ENCODE measurements at places on chromosomes 5 and 9.

GRCh38 chr5:66992547-66992946, 204.1 kb downstream of the CD180 start:
- no peak for DNase-seq

GRCh38 chr9:101601904-101602765, 7.4 kb upstream of the PPP3R2 start:
- DNase-seq: peak; percentile 50

GRCh38 chr9:91146391-91147019, 215.2 kb downstream of the AUH start:
- DNase-seq: no peak

GRCh38 chr9:131636593-131636992, 91.3 kb downstream of the PRRT1B start:
- DNase-seq: no peak

GRCh38 chr5:1118231-1118698, 6.4 kb upstream of the SLC12A7 start:
- no peak for DNase-seq

GRCh38 chr9:95266649-95267048, 50.9 kb downstream of the FANCC start:
- DNase-seq: no peak

DNA sequence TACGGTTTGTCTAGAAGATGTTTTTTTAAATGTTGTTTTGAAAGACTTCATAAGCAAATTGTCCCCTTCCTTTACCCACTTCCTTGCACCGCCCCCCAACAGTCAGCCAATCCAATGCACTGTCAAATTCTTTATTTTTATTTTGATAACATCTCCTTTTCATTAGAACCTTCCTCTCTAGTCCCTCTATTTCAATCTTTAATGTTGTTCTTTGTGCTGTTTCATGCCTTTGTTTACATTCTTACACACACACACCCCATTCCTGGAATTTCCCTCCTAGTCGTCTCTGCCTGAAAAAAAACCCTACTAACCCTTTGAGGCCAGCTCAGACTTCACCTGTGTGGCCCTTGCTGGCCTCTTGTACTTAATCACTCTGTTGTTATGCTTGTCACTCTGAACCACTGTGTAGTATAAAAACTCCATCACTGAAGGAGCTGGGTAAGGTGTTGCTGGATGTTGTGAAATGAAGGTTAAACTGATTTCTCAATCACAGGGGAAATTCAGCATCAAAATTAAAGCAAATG, 133.4 kb downstream of the UGCG start:
- no peak for DNase-seq

DNA sequence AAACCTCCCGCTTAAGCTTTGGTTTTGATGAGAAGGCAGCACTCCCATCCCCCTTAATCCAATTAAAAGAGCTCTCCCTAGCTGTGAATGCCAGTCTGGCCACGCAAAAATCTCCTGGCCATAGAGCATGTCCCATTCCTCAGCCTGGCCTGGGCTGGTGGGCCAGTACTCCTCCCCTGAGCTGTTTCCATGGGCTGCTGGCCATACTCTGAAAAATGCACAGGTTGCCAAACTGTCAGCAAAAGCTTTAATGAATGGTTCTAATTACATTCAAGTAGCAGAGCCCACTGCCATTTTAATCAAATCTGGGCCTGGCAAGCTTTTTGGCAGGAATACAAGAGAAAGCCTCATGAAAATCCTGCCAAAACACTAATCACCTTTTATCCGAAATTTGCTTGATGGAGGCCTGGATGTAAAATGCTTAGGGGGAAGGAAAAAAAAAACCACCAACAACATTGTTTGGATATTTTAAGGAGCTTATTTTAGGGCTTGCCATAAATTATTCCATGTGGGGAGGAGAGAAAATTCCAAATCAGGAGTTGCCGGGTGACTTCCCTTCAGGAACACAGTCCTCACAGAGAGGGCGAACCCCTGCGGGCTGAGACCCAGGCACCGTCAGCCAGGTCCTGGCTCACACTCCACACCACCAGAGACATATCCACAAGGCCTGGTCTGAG, 243.3 kb downstream of the SEC61B start:
- no peak for DNase-seq

DNA sequence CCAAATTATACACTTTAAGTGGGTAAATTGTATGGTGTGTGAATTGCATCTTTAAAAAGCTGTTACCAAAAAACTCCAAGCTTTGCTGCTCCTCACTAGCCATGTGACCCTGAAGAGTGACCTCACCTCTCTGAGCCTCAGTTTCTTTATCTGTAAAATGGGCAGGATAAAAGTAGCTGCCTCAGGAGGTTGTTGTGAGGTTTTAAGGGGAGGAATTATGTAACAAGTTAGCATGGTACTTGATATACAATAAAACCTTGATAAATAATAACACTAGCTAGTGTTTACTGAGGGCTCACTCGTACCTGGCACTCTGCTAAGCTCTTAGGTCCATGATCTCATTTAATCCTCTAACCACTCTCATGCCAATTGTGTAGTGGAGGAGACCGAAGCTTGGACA, 19.0 kb upstream of the PHF19 start:
- no peak for DNase-seq

GRCh38 chr5:60248901-60249300, 355.4 kb upstream of the PDE4D start:
- DNase-seq: no peak

GRCh38 chr5:84272771-84273516, 111.7 kb downstream of the EDIL3 start:
- DNase-seq: no peak

DNA sequence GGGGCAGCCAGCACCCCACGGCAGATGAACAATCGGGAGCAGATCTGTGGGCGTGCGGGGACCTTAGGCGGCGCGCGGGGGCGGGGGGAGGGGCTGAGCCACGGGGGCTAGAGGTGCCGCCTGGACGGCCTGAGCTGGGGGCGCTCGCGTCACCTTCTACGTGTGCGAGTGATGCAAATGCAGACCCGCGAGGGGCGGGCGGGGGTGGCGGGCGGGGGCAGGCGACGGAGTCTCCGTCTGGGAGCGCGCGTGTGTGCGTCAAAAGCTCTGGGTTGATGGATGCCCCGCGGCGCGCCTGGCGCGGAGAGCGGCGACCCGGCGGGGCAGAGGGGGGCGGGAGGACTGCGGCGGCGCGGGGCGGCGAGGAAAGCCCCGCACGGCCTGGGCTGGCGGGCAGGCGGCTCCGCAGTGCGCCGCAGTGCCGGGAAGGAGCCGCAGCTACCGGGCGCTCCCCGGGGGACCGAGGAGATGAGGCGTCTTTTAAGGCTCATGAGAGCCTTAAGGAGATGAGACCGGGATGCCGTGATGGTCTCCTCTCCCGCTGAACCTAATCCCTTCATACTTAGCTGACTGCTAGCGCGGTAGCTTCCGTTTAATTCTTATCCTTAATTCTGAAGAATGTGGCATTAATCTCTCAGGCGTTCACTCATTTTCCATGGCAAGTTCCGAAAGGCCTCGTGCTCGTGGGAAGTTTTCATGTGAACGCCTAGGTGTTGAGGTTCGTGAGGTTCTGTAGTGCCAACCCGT, 1.5 kb downstream of the SV2C start:
- DNase-seq: peak; percentile 82

GRCh38 chr9:109604781-109605180, 106.7 kb upstream of the PTPN3 start:
- DNase-seq: no peak

DNA sequence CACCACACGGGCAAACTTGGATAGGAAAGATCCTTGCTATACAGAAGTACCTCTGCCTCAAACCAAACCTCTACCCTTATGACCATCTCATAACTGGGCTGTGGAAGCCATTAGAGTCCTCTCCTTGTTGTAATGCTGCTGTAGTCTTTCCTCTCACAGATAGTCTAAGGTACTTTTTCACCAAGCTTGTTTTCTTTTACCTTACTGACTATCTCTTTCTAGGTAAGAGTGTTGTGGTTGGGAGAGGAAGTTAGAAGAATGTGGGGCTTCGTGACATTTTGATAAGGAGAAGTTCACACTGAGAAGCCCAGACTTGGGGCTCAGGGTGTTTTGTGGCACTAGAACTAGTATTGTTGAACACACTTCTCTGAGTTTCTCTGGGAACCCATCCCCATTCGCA, 8.9 kb downstream of the CFAP95 start:
- DNase-seq: no peak

- DNase-seq: no peak
These were observed 167.1 kb upstream of the ADRA1B start for GRCh38 chr5:159749146-159749545.
